ENCODE measurements at places on chromosomes 7 and 10. TPM values are rescaled to one million over a fixed set of nuclear protein-coding genes. Genes with fewer than 3 reads are reported as not detected.

- DNase-seq, result no peak
Measured at GRCh38 chr7:24949884-24950283, 30.1 kb downstream of the OSBPL3 start.

- no peak for DNase-seq
Measured at GRCh38 chr10:71522442-71523144, 125.9 kb downstream of the CDH23 start.

- no peak for DNase-seq
Measured at GRCh38 chr10:25280573-25280972, 105.8 kb downstream of the GPR158 start.

DNA sequence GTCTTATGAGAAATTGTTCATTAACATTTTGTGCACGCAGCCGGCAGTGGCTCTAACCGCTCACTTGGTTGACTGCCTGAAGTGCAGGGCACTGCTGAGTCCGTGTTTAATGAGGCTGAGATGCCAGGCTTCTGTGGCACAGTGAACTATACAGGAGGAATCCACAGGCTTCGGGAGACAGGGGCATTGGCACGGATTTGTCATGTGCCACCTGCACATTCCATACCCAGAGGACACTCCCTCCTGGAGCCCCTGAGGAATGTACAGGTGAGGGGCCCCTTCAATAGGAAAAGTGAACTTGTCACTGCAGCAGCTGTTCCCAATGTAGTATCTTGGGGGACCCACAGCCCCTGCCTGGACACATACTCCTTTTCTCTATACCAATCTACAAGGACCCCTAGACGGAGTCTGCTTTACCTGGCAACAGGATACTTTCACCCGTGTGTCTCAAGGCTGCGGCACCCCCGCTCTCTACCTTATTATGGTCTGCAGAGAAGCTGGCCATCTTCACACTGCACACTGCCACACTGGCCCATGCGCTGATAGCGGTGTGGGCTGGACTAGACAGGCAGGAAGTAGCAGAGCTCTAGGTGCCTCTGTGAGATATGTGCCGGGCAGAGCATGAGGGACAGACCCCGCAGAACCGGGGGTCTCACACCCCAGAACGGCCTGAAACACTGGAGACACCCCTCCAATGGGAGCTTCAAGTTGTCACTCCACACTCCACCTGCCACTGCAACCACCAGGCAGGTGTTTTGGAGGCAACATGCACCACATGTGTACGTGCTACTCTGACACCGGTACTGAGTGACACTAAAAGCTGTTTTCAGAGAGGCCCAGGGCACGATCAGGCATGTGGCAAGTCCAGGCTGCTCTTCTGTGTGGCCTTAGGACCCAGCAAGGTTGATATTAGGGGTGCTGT, 71.4 kb upstream of the RHEB start:
- no peak for DNase-seq

GRCh38 chr7:4650433-4651047, 31.6 kb upstream of the FOXK1 start:
- peak; percentile 54 for DNase-seq

Gene PPP1R17
- not detected for polyA plus RNA-seq

Gene NRAP
- polyA plus RNA-seq, result 117 TPM

Gene GNG11
- 43.8 TPM for polyA plus RNA-seq

Gene POLR2J2
- polyA plus RNA-seq, result 2.8 TPM
